ENCODE measurements at places on chromosomes 5 and 9.

DNA sequence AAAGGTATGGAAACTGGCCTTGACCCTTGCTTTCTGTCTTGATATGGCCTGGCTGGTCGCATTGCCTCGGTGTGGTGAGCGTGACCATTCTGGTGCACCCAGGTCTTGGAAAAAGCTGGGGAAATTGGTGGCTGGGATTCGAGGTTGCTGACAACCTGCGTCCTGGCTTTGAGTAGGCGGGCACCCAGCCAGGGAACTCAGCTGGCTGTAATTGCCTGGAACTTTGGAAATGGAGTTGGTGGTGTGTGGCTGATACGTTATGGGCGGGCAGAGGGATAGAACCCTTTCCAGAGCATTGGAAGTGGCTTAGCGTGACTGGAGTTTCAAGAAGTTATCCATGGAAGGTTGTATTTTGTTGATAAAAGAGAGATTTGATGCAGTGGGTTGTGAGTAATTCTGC, 35.2 kb downstream of the KCNMB1 start:
- no peak for DNase-seq

DNA sequence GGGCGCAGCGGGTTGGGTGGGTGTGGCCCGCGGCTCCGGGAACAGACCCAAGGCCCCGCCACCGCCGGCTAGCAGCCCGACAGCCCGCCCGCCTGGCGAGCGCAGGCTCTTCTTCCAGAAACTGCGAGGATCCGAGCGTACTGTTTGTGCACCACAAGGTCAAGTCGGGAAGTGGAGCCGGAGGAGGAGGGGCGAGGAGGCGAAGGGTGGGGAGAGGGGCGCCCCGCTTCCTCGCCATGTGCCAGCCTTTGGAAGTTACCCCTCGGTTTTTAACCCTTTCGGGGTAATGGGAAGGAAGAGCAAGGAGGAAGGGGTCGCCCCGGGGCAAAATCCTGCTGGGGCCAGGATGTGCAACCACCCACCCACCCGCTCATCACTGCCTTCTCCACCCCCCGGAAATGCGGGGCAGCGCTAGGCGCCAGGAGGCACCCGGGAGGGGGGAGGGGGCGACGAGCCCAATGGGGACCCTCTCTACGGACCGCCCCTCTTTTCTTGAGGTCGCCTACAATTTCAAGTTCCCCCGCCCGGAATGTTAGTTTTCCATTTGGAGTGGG, 1.1 kb upstream of the JADE2 start:
- DNase-seq: peak; percentile 72

DNA sequence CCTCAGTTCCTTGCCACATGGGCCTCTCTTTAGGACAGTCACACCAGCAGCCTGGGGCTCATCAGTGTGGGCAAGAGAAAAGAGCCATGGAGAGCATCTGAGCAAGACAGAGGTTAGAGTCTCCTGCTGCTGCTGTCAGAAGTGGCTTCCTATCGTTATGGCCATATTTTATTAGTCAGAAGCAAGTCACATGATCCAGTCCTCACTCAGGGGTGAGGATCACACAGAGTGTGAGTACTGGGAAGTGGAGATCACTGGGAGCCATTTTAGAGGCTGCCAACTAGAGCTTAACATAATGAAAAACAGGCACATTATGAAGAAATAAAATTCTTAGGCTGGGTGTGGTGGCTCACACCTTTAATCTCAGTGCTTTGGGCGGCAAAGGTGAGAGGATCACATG, 62.0 kb downstream of the DIRAS2 start:
- DNase-seq: no peak

GRCh38 chr9:135976944-135977343, 15.8 kb upstream of the UBAC1 start:
- DNase-seq: no peak

All from fibroblast of mammary gland (primary cell).